ENCODE measurements at places on chromosomes 16 and 17. TPM values are rescaled to one million over a fixed set of nuclear protein-coding genes. Genes with fewer than 3 reads are reported as not detected.

G6PC1 gene
- not detected for total RNA-seq

NT5M gene
- total RNA-seq: 3.9 TPM

SEPTIN1 gene
- total RNA-seq: 198 TPM

HOXB1 gene
- not detected for total RNA-seq

TPSG1 gene
- not detected for total RNA-seq

ACAP1 gene
- 723 TPM for total RNA-seq

EPN3 gene
- not detected for total RNA-seq

RSAD1 gene
- total RNA-seq: 45.3 TPM

NPIPB5 gene
- 656 TPM for total RNA-seq

ZP2 gene
- not detected for total RNA-seq

OTOP3 gene
- not detected for total RNA-seq

MMP2 gene
- 0.49 TPM for total RNA-seq

CFAP20 gene
- total RNA-seq: 147 TPM

AHSP gene
- not detected for total RNA-seq

LAT gene
- 282 TPM for total RNA-seq

PNMT gene
- total RNA-seq: 1.2 TPM

UBB gene
- total RNA-seq: 953 TPM

CIBAR2 gene
- total RNA-seq: not detected

KRT23 gene
- total RNA-seq: not detected

KRTAP4-4 gene
- not detected for total RNA-seq

KRTAP3-1 gene
- not detected for total RNA-seq

ERAL1 gene
- 22.1 TPM for total RNA-seq

PRSS33 gene
- total RNA-seq: not detected

SDR42E2 gene
- 3.5 TPM for total RNA-seq

TERB1 gene
- 0.20 TPM for total RNA-seq

AGRP gene
- not detected for total RNA-seq

TMEM100 gene
- not detected for total RNA-seq

LGALS9C gene
- total RNA-seq: not detected

Measured in CD4-positive, CD25-positive, alpha-beta regulatory T cell (primary cell).